ENCODE measurements at places on chromosomes 13 and 19. TPM values are rescaled to one million over a fixed set of nuclear protein-coding genes. Genes with fewer than 3 reads are reported as not detected.

GRCh38 chr19:37988758-37989635 lies 82.0 kb downstream of the SIPA1L3 start:
- no peak for DNase-seq

DNA sequence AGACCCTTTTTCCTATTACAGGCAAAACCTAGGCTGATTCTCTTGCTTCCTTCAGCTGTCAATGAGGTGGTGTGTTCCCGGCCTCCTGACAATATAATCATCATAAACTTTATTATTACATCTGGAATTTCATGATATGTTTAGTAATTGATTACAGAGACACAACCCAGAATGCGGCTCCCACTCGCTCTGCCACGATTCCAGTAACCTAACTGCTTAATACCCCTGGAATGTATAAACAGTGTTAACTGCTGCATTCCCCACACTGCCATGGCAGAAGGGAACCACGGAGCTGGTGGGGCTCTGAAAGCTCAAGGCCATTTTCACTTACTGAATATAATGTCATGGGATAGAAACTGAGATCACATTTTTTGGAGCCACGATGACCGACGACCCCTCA lies 17.1 kb downstream of the TSHZ3 start:
- no peak for DNase-seq

DNA sequence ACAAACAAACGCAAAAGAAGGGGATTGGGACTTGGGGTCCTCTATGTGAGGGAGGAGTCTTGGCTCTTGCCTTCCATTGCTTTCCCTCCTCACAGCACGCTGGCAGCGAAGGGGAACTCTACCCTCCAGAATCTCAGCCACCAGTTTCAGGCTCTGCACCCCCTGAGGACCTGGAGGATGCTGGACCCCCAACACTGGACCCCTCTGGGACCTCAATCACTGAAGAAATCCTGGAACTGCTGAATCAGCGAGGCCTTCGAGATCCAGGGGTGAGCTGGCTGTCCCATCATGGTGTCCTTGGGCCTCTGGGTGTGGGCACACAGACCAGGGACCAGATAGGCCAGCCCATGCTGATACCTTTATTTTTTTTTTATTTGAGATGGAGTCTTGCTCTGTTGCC lies 9.6 kb downstream of the PLEKHG2 start:
- DNase-seq: no peak

GRCh38 chr13:41107584-41108014 lies 25.0 kb downstream of the KBTBD6 start:
- no peak for DNase-seq

GRCh38 chr19:41031916-41032315 lies 40.8 kb downstream of the CYP2B6 start:
- no peak for DNase-seq

DNA sequence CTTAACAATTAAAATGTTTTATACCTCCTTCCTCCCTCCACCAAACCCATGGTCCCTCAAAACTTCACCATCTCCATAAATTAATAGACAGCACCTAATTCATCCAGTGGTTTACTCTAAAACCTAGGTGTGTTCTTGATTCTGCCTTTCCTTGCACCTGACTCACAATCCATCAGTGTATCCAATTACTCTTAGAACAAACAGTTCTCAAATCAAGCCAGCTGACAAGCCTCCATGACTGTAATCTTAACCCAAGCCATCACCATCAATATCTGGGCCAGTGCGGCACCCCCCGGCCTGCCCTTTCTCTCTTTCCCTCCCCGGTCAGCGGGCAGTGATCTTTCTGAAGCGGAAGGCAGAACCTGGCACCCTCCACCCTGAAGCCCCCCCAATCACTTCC lies 75.6 kb downstream of the TNFRSF19 start:
- DNase-seq: no peak

DNA sequence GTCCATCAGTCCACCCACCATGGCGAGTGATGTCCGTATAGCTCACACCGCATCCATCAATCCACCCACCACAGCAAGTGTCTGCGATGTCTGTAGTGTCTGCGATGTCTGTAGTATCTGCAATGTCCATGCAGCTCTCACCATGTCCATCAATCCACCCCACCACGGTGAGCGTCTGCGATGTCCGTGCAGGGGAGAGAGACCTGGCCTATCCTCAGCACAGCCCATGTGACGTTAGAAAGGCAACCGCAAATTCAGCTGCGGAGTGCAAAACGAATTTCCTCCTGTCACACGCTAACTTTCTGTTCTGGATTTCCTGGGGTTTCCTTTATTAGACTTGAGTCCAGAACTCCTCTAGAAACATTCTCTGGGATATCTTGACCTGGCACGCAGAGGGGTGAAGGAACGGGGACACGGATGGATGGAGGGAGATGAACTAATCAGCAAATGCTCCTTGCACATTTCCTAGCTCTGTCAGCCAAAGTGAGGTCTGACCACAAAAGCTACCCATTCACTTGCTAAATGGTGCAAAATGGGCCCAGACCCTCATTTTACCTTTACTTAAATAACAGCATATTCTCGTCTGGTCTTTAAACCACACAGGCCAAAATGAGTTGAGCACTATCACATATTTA lies 18.3 kb downstream of the RASA3 start:
- DNase-seq: no peak

Gene TEKTIP1
- not detected for total RNA-seq

DNA sequence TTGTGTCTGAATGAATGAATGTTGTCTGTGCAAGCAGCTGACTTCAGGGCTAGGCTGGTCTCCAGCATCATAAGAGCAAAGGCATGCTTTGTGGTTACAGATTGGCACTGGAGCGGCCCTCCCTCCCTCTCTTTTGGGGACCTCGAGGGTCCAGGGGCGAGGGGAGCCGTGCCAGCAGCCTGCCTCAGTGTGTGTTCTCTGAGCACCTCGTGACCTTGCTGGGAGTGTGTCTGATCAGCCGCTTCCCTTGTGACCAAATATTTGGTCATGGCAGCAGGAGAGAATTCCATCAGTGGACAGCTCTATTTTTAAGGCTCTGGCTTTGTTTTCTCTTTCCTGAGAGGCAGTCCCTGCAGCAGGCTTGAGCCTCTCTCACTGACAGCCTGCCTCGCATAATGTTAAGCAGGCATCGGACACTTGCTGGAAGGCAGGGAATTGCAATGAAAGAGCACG lies 329.7 kb downstream of the UQCRFS1 start:
- DNase-seq: no peak

Gene PPP5C
- total RNA-seq: 114 TPM

Gene ZNF653
- 23.4 TPM for total RNA-seq

- no peak for DNase-seq
Measured at GRCh38 chr19:43652546-43652874, 12.9 kb upstream of the CADM4 start.

- DNase-seq: no peak
Measured at GRCh38 chr19:54312436-54313377, at the start of gene LILRA5. Gene LILRA5 (minus strand): TSS chr19:54313166. CDS start chr19:54313019, 147 bp downstream.

DNA sequence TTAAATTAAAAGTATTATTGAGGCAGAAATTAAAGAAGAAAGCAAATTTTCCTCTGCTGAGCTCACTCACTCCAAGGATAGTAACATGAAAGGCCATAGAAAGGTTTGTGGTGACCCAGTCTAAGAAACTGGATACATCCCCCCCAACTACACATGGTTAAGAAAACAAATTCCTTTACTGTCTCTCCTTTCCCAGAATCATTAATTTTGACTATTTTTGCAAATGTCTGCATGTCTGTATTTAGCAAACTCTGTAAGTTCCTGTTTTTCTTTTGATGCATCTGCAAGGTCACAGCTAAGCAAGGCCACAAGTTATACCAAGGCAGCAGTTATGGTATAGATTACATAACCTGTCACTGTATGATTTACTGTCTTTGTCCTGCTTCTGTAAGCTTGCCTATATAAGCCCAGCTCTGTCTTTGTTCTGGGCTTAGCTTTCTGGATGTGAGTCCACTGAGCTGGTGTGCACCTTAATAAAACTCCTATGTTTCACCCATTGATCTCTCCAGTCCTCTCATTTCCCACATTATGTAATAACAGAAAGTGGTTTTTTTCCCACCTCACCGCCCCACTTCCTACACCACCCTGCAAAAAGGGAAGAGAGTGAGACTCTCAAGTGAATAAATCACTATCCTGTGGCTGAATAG lies 8.5 kb upstream of the ZNF83 start:
- DNase-seq: no peak

DNA sequence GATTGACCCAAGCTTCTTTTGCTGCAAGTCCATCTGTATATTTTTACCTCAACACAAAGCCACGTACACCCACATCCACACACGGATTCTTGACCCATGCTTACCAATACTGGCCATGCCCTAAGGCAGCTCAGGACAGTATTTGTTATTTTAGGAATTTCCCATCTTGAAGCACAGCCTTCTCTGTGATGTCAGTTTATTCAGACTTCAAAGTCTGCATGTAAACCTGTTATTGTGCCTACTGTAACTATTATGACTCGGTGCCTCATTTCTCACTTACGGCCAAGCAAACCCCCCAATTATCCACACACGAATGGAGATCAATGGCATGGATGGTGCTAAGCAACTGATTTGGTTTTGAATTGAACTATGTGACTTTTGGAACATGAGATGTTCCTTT lies 17.5 kb downstream of the CLDN10 start:
- no peak for DNase-seq

GRCh38 chr19:18153556-18154134 lies 682 bp downstream of the PIK3R2 start:
- DNase-seq: no peak

Gene PSG1
- total RNA-seq: 0.06 TPM

- DNase-seq: no peak
Measured at GRCh38 chr13:25876247-25876646, 175.6 kb downstream of the SHISA2 start.

DNA sequence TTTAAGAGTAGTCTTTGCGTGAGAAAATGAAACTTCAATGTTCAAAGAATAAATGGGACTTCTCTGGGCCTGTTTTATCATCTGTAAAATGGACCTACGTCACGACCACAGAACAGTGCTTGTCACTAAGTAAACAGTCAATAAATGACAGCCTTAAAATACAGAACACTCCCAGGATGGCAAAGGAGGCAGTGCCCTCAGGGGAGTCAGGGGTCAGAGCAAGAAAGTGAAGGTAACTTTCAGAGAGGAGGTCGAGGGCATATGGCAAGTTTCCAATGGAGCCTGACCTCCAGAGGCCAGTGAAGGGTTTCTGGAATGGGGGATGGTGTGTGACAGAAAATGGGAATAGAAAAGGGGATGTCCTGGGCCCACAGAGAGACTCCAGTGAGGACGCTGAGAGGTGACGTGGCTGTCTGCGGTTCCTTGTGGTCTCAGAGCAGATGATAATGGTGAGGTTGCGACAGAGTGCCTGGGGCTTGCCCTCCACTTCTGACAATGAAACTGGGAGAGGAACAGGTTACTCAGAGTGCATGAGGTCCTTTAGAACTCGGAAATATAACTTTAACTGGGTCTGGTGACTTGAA lies 91.8 kb downstream of the UBL3 start:
- DNase-seq: no peak

Gene RUBCNL
- total RNA-seq: 0.29 TPM

Gene GIPC3
- not detected for total RNA-seq

Gene PRR36
- 0.72 TPM for total RNA-seq

GRCh38 chr19:7846155-7846646 lies 16.2 kb downstream of the EVI5L start:
- DNase-seq: no peak

- DNase-seq: no peak
Measured at GRCh38 chr19:14761607-14762006, 16.8 kb downstream of the ADGRE2 start.

Gene MUC16
- under 0.01 TPM for total RNA-seq

DNA sequence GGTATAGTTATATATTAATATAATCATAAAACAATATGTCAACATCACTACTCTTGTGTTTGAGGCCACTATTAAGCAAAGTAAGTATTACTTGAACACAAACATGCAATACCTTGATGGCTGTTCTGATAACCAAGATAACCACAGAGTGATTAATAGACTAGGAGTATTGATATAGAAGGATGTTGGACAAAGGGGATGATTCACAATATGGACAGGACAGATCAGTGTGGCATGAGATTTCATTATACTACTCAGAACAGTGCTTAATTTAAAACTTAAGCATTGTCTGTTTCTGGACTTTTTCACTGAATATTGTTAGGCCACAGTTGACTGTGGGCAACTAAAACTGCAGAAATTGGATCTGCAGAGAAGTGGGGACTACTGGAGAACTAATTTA lies 384.2 kb downstream of the SLITRK1 start:
- DNase-seq: no peak

GRCh38 chr13:67632590-67632989 lies 402.5 kb upstream of the PCDH9 start:
- no peak for DNase-seq

DNA sequence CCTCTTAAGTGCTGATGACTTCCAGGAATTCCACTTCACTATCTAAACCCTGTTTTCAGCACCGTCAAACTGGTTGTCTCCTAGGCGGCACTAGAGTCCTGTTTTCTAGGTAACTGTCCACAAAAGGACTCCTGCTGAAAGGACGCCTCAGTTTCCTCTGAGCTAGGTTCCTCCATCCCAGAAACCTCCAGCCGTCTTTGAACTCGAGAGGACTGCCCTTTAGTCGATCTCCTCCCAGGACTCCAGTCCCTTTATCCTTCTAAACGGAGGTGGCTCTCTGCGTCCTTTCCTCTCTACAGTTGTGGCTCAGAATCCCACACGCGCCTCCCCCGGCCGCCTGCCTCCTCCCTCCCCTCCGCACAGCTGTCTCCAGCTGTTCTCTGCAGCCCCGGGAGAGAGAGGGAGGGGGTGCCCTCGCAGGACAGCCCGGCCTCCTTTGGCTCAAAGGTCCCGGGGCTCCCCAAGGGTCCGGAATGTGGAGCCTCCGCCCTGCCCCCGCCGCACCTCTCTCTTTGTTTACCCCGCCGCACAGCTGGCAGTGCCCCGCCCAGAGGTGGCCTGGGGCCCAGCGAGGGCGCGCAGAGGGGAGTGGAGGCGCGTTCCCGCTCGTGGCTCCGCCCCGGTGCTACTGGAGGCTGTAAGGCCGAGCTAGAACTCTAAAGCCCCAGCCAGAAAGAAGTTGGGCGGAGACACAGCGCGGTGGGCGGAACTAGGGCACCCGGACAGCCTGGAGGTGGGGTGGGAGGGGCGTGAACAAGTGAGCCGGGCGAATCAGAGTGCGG lies 2.4 kb downstream of the LTBP4 start:
- peak; percentile 72 for DNase-seq

GRCh38 chr19:45591004-45591637 lies 6.5 kb upstream of the OPA3 start:
- DNase-seq: no peak

- DNase-seq: no peak
Measured at GRCh38 chr13:114122127-114122511, 10.3 kb downstream of the RASA3 start.

Gene PCSK4
- 1.4 TPM for total RNA-seq

- DNase-seq: no peak
Measured at GRCh38 chr19:40550951-40551350, 25.7 kb upstream of the SHKBP1 start.

DNA sequence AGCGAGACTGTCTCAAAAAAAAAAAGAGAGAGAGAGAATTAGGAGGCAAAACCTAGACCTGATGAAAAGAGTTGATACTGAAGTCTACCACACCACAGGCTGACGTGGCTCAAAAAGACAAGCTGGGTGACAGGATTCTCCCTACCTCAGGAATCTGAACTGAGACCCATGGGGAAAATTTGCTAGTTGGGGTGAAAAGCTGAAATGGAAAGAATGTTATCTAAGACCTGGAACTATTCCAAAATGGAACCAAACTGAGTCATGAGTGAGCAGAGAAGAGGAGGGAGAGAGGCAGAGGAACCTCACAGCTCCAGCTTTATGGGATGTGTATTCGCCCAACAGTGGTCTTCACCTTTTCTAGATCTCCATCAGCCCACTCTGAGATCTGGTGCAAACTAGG lies 11.7 kb downstream of the SMG9 start:
- DNase-seq: no peak

Gene ZNF850
- total RNA-seq: 2.2 TPM

Gene VSTM2B
- not detected for total RNA-seq

- no peak for DNase-seq
Measured at GRCh38 chr19:14021474-14021873, 6.5 kb upstream of the RLN3 start.
